Hematopoietic multipotent progenitor cell treated with erythropoietin and hydrocortisone succinate and interleukin-3 and kit ligand, for 17 days (in vitro differentiated cells): ENCODE measurements at places on chromosomes 2 and 18.

GRCh38 chr2:233835230-233836186, 18.8 kb downstream of the HJURP start:
- DNase-seq = no peak

DNA sequence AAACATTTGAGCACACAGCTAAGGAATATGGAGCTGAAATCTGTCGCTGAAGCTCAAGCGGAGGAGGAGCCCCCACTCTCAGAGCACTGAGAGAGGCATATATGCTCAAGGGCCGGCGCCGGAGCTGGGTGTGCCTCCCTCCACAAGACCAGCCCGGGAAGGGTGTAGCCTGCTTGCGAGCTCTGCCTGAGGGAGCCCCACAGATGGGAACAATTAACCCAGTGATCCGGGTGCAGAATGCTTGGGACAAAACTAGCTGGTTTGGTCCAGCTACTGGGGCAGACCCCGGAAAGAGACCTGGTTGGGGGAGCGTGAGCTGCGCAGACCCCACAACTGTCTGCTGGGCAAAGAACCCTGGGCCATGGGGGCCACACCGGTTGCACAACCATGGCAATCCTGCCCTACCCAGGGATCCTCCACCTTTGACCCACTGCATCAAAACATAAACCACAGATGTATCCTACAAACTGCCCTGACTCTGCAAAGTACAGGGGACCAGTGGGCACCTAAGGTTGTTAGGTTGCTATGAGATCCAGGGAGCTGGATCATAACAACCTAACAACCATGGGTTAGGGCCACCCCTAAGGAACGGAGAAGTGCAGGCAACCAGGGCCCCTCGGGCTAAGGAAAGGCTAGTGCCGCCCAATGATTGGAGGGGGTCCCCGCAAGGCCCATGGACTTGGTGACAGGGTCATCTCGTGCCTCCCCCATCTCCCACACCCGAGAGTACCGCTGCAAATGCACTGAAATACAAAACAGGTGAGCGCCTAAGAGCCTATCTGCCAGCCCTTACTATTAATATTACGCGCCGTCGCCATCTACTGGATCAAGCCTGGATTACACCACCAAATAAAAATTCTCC, 53.4 kb upstream of the SCN1A start:
- no peak for DNase-seq

DNA sequence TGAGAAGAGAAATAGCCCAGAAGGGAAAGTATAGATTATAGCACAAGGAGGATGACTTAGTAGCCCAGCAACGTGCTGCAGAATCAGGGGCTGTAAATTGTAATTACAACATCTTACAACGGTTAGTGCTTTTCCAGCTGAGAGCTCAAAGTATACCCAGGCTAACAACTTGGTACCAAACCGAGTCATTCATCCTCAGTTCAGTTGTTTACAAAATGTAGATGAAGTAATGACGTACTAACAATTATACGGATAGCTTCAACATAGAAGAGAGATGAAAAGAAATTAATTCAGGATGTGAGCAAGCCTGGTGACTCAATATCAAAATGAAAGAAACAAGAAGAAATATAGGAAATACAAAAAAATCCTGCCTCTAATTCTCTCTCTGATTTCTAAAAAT, 99.2 kb downstream of the DYNAP start:
- DNase-seq = no peak

GRCh38 chr2:11745613-11746375, 638 bp upstream of the LPIN1 start:
- no peak for DNase-seq

GRCh38 chr2:174965992-174966744, 39.0 kb downstream of the CHN1 start:
- no peak for DNase-seq
